Articular chondrocyte of knee joint (primary cell): ENCODE measurements at places on chromosomes 6 and 20. TPM values are rescaled to one million over a fixed set of nuclear protein-coding genes. Genes with fewer than 3 reads are reported as not detected.

The HLA-DPA1 gene
- 7.6 and 11.9 TPM in 2 replicates for total RNA-seq

The SLC2A10 gene
- total RNA-seq = 37.6 and 38.8 TPM in 2 replicates

The SAMD5 gene
- total RNA-seq = 1.8 and 2.8 TPM in 2 replicates

The WRNIP1 gene
- total RNA-seq = 23.5 and 25.2 TPM in 2 replicates

The TEAD3 gene
- 5.3 and 7.2 TPM in 2 replicates for total RNA-seq

The KIF6 gene
- 0.76 and 0.78 TPM in 2 replicates for total RNA-seq

The PDE10A gene
- total RNA-seq = 0.39 and 2.3 TPM in 2 replicates
